ENCODE measurements at places on chromosomes 2 and 18.
A peak's percentile ranks its signal among the peaks of the same experiment; 100 is the strongest.

DNA sequence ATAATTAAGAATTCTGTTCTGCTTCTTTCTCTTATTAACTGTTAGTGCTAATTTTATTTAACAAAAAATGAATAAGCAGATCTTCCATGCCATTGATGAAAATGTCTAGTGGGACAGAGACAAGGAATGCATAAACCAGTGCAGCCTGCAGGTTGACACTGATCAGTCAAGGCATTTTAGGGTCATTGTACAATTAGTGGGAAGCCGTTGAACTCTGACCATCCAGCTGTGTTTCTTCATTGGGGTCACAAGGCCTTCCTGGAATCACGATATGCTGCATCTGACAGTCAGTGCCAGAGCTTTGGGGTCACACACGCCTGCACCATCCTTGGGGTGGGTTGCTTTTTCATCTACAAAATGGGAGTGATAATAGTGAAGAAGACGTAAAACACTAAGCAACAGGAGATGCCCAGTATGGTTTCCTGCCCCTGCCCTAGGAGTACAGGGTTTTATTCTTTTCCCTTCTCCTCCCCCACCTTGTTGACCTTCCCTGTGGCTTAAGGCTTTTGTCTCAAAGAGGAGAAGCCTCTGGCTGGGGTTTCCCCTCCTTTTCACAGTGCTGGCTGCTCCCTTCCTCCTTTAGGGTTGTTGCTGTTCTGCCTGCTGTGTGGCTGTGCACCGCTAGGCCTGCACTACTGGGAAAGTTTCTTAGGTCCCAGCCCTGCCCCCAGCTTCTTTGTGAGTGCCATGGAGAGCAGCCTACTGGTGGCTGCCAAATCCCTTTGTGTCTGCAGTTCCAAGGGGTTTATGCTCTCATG, 245.6 kb downstream of the TPGS2 start:
- peak; percentile 76 for DNase-seq

DNA sequence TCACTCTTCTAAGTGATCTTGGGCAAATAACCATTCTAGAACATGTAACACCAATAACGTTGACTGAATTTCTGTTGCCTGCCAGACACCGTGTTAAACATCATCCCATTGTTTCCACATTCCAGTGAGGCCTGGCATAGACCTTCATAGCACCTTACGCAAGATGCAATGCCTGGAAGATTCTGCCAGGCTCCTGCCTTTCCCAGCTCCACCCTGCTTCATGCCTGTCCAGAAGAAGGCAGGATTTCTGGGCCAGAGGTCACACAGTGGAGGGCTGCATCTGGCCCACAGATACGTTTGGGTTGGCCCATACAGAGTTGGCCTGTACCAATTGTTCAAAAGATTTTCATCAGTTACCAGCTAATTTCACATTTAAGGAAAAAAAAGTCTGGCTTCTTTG, 46.3 kb downstream of the EN1 start:
- DNase-seq, result no peak

DNA sequence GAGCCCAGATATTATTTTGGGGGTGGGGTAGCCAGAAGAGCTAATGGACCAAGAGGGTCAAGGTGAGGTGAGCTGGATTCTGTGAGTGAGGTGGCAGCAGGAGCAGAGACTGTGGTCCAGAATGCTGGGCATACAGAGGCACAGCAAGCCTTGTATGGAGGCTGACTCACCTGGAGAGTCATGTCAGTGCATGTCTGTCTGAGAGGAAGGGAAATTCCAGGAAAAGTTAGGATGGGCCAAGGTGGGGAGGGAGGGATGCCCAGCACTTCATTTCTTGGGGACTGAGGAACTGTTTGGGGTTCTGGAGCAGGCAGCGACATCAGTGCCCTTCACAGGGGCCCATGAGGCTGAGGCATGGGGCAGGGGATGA, 21.1 kb downstream of the PER2 start:
- DNase-seq, result no peak

GRCh38 chr18:27585602-27586173, 400.6 kb upstream of the CHST9 start:
- no peak for DNase-seq

DNA sequence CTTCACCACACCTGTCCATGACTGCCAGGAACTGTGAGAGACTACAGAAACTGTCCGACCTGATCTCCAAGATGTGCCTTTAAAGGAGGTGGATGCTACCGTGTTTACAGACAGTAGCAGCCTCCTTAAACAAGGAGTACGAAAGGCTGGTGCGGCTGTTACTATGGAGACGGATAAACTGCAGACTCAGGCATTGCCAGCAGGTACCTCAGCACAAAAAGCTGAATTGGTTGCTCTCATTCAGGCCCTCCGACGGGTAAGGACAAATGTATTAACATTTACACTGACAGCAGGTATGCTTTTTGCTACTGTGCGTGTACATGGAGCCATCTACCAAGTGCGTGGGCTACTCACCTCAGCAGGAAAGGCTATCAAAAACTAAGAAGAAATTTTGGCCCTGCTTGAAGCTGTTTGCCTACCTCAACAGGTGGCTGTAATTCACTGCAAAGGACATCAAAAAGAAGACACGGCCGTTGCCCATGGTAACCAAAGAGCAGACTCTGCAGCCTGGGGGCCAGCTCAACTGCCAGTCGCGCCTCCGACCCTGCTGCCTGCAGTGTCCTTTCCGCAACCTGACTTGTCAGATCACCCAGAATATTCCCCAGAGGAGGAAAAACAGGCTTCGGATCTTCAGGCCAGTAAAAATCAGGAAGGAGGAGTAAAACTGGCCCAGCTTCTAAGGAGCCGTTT, 30.9 kb downstream of the SKA1 start:
- DNase-seq, result peak; percentile 37

GRCh38 chr2:157751462-157752058, 122.9 kb upstream of the ACVR1C start:
- no peak for DNase-seq

- no peak for DNase-seq
These were observed 68.5 kb downstream of the EPB41L3 start for GRCh38 chr18:5475267-5475666.
